Metanephros (tissue), 2 donors: ENCODE measurements at places on chromosomes 16 and 17. TPM values are rescaled to one million over a fixed set of nuclear protein-coding genes. Genes with fewer than 3 reads are reported as not detected.

The LPO gene
- not detected for total RNA-seq

The SULT1A4 gene
- total RNA-seq, result 0.88 TPM

The APOH gene
- total RNA-seq, result not detected

The KRT32 gene
- not detected for total RNA-seq

The KRTAP4-3 gene
- total RNA-seq, result not detected

The HOXB5 gene
- total RNA-seq, result 3.7 TPM

The CDH8 gene
- 20.0 TPM for total RNA-seq

The SEPTIN1 gene
- total RNA-seq, result 0.41 TPM

The CACNA1H gene
- total RNA-seq, result 32.3 TPM

The ZG16 gene
- not detected for total RNA-seq

The CTRB1 gene
- not detected for total RNA-seq

The KRTAP4-8 gene
- total RNA-seq, result not detected

The MGAT5B gene
- total RNA-seq, result 1.5 TPM

The EMP2 gene
- total RNA-seq, result 22.4 TPM

The MRPL28 gene
- 45.5 TPM for total RNA-seq

The TEKT5 gene
- total RNA-seq, result 0.64 TPM

The SOST gene
- total RNA-seq, result 12.2 TPM

The KCNH6 gene
- 2.1 TPM for total RNA-seq
